Effector memory CD8-positive, alpha-beta T cell (primary cell): ENCODE measurements at places on chromosomes 7 and 10.

- no peak for DNase-seq
Observed at GRCh38 chr7:31648288-31648687, 38.7 kb upstream of the PPP1R17 start.

DNA sequence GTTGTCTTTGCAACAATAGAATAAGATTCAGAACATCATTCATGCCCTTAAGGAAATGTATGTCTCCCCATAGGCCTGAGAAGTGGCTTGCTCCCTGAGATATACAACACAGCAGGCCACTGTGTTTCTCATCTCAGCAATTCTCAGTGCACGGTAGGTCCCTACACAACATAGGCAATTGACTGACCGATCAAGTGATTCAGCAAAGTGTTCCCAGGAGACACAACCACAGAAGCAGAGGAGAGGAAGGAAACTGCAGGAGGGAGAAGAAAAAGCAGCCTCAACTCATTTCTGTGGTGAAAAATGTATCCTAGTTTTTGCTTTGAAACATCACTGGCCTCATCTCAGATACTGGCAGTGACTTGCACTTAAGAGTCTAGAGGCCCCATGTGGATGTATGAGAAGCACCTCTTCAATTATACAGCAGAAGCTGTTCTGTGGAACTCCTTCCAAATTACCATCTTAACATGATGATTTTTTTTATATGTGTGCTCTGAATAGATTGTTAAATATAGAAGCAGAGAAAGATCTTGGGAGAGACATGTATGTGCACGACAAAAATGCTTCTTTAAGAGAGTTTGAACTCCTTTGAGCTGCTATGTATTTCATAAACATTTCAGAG, 306.8 kb downstream of the XPNPEP1 start:
- DNase-seq: no peak

GRCh38 chr7:26202019-26202990, 760 bp downstream of the CBX3 start:
- DNase-seq: peak; percentile 34

DNA sequence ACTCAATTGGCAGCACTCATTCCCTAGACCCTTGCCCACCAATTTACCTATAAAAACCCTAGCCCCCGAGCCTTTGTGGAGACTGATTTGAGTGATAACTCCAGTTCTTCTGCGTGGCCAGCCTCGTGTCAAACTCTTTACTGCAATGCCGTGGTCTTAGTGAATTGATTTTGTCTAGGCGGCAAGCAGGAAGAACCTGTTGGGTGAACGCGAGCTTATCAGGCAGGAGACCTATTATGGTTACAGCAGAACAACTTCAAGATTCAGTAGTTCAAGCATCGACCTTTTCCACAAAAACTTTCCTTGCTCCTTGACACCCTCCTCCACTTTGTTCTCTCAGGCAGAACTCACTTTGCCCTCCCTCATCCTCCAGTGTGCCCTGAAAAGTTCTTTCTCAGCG, 12.2 kb downstream of the SSMEM1 start:
- DNase-seq: no peak

DNA sequence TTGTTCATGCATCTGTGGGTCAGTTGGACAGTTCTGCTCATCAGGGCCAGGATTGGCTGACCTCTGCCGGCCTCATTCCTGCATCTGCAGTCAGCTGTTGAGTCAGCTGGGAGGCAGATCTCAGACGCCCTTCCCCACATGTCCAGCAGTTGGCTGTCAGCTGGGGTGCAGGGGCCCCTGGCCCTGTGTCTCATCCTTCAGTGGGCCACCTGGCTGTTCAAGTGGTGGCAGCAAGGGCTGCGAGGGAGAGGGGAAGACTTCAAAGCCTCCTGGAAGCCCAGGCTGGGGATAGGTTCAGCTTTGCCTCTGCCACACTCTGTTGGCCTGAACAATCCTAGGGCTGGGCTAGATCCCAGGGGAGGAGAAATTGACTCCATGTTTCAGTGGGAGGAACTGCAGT, 33.2 kb downstream of the TACR2 start:
- DNase-seq: no peak

DNA sequence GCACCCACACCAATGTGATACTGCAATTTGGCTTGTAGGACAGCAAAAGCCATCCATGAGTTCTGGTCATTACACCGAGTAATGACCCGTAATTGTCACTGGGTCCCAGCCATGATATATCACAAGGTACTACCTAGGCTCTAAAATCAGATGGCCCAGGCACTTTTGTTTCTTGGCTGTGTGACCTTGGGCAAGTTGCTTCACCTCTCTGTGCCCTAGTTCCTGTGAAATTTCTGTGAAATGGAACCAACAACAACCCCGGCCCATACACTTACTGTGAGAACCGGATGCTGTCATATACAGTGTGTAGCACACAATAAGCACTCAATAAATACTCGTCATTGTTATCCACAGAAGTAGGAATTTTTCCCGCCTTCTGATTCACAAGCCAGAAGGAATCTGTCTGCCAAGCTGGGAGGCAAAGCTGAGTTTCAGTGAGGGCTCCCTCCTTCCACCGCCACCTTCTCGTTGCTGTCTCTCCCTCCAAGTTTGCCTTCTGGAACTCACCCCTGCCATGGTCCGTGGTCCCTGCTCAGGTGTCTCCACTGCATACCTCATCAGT, 6.4 kb upstream of the CYTH3 start:
- no peak for DNase-seq

DNA sequence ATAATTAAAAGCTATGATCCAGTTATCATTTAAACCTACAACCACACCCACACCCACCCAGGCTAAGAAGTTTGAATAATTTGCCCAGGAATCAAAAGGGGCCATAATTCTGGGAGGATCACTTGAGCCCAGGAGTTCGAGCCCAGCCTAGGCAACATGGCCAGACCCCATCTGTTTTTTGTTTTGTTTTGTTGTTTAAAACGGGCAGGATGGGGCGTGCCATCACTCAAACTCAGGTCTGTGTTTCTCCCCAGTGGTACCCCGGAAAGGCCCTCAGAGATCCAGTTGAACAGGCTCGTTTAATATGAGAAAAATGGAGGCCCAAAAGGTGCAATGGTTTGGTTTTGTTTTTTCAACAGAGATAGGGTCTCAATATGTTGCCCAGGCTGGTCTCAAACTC, 23.3 kb downstream of the HSPB1 start:
- DNase-seq: no peak
